ENCODE measurements at places on chromosomes 16 and 17.

DNA sequence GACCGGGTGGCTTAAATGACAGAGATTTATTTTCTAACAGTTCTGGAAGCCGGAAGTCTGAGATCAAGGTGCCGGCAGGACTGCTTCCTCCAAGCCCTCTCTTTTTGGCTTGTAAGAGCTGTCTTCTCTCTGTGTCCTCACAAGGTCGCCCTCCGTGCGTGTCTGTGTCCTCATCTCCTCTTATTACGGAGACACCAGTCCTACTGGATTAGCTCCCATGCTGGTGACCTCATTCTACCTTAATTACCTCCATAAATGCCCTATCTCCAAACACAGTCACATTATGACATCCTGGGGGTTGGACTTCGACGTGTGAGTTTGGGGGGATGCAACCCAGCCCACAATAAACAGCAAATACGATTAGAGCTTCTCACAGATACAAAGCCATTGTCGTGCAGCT, 161.5 kb downstream of the FOXL1 start:
- DNase-seq = no peak

- DNase-seq = no peak
Measured at GRCh38 chr17:19369107-19369778, 6.7 kb upstream of the B9D1 start.

- no peak for DNase-seq
Measured at GRCh38 chr16:83353241-83353640, 454.5 kb upstream of the HSBP1 start.

DNA sequence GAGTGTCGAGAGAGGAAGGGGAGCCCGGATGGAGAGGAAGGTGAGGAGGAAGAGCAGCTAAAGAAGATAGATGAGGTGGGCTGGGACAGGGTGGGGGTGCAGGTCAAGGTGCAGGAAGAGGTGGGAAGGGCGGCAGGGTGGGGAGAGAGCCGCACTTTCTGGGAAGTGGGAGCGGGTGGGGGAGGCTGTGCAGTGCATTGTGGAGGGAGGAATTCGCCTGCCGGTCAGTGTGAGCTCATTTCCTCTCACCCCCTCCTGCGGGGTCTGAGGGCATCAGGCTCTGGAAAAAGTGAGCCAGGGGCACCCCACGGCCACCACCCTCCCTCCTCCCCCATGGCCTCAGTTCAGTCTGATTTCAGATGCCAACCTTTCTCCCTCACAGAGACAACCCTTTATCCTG, 2.5 kb upstream of the ARHGAP23 start:
- no peak for DNase-seq

DNA sequence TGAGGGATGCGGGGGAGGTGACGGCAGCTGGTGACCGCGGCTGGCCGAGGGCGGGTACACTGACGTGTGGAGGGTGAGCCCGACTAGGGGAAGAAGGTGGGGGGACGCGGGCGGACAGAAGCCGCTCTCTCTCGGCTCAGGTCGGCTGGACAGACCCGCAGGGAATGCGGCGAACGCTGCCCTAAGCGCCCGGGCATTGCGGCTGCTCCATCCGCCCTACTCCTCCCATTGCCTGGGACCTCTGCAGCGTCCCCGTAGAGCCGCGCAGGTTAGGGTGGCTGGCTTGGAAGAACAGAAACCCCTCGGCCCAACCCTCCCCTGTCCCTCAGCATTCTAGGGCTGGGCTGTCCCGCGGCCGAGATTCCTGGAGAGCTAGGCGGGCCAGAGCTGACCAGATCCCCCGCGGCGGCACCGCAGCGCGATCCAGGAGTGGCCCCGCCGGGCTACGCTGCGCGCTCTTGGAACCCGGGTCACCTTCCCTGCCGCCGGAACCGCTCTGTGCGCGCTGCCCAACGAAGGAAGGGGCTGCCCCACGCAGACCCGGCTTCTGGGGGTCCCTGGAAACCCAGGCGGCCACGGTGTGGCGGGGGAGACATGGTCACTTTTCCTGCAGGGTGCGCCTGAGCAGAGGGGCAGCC, 3.0 kb downstream of the DLX4 start:
- no peak for DNase-seq

GRCh38 chr17:69093279-69093789, 32.6 kb upstream of the ABCA9 start:
- no peak for DNase-seq

DNA sequence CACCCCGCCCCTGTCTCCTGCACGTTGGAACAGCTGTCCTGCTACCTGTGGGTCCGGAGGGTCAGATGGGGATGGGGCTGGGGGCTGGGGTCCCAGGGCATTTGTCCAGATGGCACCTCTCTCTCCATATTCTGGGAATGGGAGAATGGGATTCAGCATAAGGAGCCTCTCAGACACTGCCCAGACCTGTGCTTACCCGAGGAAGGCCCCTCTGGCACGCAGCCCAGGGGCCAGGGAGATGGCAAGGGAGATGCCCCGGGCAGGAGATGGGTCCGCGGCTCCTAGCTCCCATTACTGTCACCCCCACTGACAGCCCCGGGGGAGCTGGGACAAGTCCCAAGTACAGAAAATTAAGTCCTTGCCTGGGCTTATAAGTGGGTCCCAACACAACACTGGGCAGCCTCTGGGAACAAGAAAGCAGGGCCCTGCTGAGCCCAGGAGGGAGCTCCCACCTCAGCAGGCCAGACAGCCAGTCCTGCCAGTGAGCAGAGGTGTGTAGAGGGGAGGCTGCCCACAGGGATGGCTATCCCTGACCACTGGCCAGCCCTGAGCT, 1.8 kb downstream of the VASN start:
- no peak for DNase-seq

- no peak for DNase-seq
Measured at GRCh38 chr16:31063843-31064611, 10.0 kb downstream of the ZNF668 start.

GRCh38 chr17:37826497-37827430, 81.9 kb upstream of the HNF1B start:
- DNase-seq = peak; percentile 26

DNA sequence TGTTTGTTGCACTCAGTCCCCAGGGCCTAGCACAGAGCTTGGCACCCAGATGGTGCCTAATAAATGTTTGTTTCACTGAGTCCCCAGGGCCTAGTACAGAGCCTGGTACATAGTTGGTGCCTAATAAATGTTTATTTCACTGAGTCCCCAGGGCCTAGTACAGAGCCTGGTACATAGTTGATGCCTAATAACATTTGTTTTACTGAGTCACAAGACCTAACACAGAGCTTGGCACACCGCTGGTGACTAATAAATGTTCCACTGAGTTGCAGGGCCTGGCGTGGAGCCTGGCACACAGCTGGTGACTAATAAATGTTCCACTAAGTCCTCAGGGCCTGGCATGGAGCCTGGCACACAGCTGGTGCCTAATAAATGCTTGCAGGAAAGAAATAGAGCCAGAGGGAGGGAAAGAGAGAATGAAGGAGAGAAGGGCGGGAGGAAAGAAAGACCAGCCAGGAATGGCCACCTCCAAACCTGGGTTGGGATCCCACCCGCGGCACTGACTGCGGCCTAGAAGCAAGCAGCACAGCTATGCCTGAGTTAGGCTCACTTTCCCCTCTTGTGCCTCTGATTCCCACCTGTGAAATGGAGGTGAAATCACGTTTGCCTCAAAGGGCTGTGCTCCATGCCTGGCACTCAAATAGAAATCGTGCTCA, 7.5 kb downstream of the SLC5A11 start:
- no peak for DNase-seq

DNA sequence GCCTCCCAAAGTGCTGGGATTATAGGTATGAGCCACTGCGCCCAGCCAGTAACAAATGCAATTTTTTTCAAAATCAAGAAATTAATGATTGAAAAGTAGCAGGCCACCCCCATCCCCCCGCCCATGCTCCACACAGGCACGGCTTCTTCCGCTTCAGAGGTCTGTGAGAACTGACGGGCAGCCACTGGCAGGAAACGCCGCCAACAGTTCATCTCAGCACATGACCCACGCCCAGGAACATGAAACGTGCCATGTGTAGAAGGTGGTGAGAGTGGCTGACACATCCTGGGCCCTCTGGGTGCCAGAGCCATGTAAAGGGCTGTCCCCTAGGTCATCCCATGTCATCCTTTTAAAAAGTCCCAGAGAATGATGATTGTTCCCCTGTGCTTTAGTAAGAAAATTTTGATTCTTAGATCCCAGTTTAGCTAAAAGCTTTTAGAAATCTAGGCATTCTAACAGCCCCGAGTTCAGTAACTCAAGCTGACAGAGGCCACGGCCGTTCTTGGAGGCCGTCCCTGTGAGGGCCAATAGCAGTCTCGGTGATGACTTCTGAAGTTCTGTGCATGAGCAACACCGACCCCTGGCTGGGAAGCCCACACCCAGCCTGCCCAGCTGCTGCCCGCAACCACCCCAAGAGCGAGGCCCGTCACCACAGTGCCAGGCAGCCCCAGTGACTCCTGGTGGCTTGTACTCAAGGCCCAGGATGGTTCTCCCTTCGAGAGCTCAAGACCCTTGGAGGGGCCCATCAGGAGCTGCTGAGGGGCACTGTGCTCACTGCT, 52.1 kb downstream of the KLHDC4 start:
- no peak for DNase-seq

DNA sequence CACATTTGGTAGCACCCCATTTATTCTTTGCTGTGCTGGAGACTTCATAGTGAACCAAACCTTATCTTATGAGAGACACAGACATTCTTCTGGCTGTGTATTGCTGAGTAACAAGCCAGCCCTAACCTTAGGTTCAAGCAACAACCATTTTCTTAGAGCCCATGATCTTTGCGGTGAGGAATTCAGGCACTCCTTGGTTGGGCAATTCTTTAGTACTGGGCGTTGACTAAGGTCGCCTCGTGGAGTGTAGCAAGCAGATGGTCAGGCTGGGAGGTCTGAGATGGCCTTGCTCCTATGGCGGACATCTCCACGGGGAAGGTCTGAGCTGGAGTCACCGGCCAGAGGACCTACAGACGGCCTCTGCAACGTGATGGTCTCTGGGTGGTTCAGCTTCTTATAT, 43.1 kb downstream of the ARSG start:
- no peak for DNase-seq

- DNase-seq = no peak
Measured at GRCh38 chr16:67284699-67285646, 5.6 kb downstream of the PLEKHG4 start.

DNA sequence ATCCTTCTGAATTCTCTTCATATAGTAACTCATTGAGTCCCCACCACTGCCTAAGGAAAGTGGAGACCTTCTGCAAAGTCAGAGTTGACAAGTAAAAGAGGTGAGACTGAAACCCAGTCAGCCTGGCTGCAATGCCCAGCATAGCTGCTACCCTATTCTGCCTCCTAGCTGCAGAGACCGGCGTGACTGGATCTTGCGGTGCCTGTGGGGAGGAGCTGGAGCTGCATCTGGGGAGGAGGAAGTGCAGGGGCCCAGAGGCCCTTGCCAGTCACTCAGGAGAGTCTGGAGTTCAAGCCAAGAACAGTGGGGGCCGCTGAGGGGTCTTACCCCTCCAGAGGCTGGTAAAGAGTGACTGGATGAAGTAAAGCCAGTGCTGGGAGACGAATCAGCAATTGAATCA, 35.0 kb upstream of the ZNF423 start:
- DNase-seq = no peak

DNA sequence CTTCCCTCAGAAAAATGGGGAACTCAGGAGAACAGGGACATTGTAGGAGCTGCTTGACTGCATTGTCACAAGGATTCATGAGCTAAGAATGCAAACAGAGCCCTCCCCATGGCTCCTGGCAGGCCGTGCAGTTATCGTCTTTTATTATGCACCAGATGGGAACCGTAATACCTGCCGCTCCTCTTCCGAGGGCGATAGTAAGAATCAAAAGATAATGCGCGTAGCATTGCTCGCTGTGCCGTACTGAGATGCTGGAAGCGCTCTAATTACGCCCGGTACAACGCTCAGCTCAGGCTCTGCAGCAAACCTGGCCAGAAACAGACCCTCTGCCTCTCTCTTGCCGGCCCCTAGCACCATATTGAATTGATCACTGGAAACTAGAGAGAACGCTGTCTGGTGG, 87.1 kb upstream of the PLCG2 start:
- DNase-seq = no peak

DNA sequence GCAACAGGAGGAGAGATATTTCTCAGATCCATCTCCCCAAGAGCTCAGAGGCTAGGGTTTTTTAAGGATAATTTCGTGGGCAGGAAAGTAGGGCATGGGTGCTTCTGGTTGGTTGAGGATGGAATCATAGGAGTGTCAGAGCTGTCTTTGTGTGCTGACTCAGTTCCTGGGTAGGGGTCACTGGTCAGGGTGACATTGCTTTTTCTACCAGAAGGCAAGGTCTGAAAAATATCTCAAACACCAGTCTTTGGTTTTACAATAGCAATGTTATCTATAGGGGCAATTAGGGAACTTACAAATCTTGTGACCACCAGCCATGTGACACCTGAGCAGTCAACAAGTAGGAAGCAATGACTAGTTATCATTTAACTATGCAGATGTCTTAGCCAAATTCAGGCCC, 82.9 kb upstream of the DYNLRB2 start:
- no peak for DNase-seq

- DNase-seq = no peak
Measured at GRCh38 chr17:50380369-50381259, 7.6 kb downstream of the EME1 start.

- no peak for DNase-seq
Measured at GRCh38 chr16:61042737-61043136, 993.5 kb downstream of the CDH8 start.

GRCh38 chr16:75011634-75012307, 12.9 kb downstream of the ZNRF1 start:
- DNase-seq = no peak

Measured in pons (tissue), 1 donor.